ENCODE measurements at places on chromosomes 3 and 15. TPM values are rescaled to one million over a fixed set of nuclear protein-coding genes. Genes with fewer than 3 reads are reported as not detected.

The SNRPN gene
- total RNA-seq: 29.7 TPM

The CTXN2 gene
- total RNA-seq: not detected

The HCN4 gene
- total RNA-seq: not detected

The P2RY13 gene
- 1.3 TPM for total RNA-seq

The SPATA12 gene
- total RNA-seq: not detected
